Activated T-cell treated with anti-CD3 and anti-CD28 coated beads, Interleukin-2, amount 50 U/mL, for 72 hours (primary cell): ENCODE measurements at places on chromosomes 13 and 19.

DNA sequence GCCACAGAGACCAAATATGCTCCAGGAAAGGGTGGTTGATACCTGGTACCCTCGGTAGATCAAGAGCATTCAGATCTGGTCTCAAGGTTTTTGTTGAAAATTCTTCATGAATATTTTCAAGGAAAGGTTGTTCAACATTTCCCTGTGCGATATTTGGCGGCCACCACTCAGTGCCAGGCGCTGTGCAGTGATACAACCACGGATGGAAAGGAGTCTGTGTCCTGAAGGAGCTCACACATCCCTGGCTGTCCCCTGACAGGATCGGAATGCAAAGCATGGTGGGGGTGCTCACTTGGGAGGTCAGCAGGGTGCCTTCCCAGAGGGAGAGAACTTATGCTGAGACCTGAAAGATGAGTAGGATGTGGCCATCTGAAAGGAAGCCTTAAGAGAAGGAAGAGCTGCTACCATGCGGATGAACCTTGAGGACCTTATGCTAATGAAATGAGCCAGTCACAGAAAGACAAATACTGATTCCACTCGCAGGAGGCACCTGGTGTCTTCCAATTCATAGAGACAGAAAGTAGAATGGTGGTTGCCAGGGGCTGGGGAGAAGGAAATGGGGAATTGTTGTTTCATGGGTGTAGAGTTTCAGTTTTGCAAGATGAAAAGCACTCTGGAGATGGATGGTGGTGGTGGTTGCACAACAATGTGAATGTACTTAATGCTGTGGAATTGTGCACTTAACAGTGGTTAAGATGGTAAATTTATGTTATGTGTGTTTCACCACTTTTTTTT is 41.6 kb downstream of the HSPH1 start:
- DNase-seq = no peak

- DNase-seq = no peak
These were observed 185.6 kb upstream of the STARD13 start for GRCh38 chr13:33471204-33471603.

DNA sequence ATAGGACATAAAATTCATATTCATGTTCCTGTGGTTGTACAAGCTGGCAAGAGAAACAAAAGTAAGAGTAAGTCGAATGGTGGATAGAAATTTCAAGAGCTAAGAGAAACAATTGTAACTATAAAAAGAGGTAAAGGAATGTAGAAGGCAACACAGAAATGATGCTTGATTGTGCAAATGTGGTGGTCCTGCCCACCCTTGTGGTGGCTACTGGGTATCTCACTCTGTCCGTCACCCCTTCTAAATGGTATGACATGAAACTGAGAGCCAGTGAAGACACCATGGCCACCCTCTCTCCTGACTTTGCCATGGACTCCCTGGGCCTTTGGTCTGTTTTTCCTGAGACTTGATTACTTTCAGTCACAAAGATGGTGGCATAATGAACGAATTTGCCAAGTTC is 925.9 kb upstream of the SLITRK6 start:
- DNase-seq = no peak

DNA sequence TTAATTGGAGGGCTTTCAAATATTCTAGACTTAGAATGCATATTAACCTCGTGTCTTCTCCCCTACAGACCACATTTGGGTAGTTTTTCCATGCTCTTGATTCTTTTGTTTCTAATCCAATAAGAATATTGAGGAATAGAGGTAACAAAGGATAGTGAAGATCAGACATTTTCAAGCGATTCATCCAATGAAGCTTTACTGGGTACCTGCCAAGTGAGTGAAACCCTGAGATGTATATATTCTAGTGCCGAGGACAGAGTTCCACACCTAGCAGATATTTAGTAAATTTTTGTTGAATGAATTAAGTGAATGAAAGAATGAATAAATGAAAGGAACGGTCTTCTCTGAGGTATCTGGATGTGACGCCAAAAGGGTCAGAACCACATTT is 442 bp upstream of the RFC3 start:
- DNase-seq = no peak

GRCh38 chr13:111330066-111330610 is 9.7 kb downstream of the TEX29 start:
- DNase-seq = no peak

- DNase-seq = peak; percentile 23
These were observed 169.7 kb downstream of the KLF5 start for GRCh38 chr13:73228546-73228945.
